ENCODE measurements at places on chromosomes 5 and 9.

DNA sequence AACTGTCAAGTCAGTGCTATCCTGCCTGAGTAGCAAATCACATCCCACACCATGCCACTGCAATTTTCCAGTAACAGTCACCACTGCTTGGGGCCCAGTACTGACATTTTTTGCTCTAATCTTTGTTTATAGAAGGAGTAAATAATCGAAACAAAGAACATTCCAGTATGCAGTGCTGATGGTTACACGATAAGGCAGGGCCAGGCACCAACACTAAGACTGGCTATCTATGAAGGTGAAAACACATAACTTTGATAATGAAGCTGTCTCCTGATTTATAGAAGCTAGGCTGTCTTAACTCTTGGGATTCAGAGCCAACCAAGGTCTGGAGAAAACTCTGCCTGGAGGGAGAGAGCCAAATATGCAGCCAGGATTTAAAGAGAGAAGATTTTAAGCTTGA, 365.3 kb downstream of the BNC2 start:
- DNase-seq = peak; percentile 85

DNA sequence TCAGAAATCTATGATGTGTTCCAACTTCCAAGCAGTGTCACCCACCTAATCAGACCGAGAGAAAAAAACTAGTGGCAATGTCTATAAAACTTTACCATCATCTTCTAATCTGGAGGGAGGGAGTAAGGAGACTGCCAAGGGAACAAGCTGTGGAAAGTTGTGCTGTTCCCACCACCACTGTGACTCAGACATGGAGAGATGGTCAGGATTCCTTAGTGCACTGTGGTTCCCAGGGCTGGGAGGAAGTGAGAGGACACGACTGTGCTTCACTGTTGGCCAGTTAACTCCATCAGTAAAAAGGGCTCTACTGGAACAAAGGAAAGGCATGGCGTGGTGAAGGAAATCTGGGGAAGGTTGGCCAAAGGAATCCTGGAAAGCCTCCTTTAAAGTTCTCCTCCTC, 18.8 kb downstream of the TICAM2 start:
- DNase-seq = peak; percentile 70

GRCh38 chr9:124248066-124248465, 9.7 kb upstream of the NEK6 start:
- no peak for DNase-seq

DNA sequence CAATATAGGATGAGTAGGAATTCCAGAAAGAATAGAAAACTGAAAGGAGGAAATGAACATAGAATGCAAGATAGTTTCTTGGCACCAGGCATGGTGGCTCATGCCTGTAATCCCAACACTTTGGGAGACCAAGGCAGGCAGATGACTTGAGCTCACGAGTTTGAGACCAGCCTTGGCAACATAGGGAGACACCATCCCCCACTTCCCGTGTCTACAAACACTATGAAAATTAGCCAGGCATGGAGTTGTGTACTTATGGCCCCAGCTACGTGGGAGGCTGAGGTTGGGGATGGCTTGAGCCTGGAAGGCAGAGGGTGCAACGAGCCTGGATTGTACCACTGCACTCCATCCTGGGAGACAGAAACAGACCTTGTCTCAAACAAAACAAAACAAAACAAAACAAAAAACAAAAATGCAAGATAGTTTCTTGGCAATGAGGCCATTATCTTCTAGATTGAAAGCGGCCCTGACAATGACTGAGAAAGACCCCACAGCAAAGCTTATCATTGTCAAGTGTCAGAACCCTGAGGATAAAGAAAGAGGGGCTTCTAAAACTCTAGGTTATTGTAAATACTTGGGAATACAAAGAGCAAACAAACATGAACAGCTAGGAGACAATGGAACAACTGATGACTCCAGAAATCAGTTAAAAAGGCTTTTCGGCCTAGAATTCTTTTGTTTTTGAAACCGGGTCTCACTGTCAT, 9.2 kb downstream of the SQSTM1 start:
- DNase-seq = no peak

- no peak for DNase-seq
These were observed 7.2 kb downstream of the ALDH7A1 start for GRCh38 chr5:126587551-126588390.

- no peak for DNase-seq
These were observed 740.8 kb upstream of the ZNF608 start for GRCh38 chr5:125487231-125487630.

DNA sequence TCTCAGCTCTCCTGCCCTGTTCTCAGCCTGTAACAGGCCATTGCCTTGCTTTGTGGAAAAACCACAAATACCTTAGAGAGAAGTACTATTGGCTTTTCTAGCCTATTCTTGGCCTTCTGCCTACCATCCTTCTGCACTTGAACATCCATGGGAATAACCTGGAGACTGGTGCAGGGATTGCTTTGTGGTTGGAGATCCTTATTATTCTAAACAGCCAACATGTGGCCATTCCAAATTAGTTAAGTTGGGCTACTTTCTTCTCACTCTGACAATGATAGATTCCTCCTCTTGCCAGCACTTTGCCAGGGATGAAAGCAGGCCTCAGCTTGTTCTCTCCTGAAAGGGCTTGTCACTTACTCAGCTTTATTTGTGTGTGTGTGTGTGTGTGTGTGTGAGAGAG, 240.4 kb downstream of the GLIS3 start:
- no peak for DNase-seq
